Stimulated activated naive CD8-positive, alpha-beta T cell treated with anti-CD3 and anti-CD28 coated beads, Interleukin-15, Interleukin-2, amounts not matched to agents 100 U/mL and 50 U/mL, for 24 hours (primary cell): ENCODE measurements at places on chromosomes 5 and 9.
A peak's percentile ranks its signal among the peaks of the same experiment; 100 is the strongest.

DNA sequence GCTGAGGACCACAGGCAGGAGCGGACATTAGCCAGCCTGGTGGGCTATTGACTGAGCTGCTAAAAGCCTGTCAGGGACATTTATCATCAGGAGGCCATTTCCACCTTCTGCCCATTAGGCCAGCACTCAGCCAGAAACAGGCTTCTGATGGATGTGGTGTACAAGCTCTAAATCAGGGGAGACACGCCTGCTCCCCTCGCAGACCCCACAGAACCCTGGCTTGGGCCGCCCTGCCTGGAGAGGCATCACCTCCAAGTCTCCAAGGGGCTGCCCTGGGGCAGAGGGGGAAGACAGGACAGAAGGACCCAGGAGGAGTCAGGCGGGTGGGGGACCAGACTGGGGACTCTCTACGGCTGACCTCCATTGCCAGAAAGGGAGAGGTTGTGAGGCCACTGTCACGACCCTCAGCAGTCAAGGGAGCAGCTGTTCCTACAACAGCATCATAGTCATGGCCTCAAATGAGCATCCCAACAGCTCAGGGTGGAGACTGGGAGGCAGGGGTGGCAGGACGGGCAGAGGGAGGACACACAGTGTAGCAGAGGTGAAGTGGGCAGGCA is 24.0 kb upstream of the TRIM14 start:
- no peak for DNase-seq

DNA sequence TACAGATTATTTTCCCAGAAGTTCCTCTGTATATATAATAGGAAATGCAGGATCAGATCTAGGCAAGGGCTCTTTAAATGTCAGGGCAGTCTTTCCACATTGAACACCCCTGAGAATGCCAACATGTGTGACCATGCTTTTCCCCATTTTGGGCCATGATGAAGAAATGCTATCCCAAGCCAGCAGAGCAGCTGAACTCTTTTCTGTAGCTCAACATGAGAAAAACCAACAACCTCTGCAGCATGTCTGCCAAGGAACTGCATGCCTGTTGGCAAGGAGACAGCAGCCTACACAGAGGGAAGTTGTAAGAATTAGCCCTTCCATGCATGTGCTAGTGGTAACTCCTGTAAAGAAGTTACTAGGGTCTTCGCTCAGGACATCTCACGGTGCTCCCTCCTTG is 9.5 kb upstream of the IFNK start:
- DNase-seq, result no peak

GRCh38 chr9:72579190-72579589 is 57.8 kb downstream of the TMC1 start:
- no peak for DNase-seq

- no peak for DNase-seq
Observed at GRCh38 chr5:98784411-98784810, 10.9 kb downstream of the RGMB start.

- no peak for DNase-seq
Observed at GRCh38 chr5:142969624-142970439, 199.7 kb downstream of the ARHGAP26 start.

DNA sequence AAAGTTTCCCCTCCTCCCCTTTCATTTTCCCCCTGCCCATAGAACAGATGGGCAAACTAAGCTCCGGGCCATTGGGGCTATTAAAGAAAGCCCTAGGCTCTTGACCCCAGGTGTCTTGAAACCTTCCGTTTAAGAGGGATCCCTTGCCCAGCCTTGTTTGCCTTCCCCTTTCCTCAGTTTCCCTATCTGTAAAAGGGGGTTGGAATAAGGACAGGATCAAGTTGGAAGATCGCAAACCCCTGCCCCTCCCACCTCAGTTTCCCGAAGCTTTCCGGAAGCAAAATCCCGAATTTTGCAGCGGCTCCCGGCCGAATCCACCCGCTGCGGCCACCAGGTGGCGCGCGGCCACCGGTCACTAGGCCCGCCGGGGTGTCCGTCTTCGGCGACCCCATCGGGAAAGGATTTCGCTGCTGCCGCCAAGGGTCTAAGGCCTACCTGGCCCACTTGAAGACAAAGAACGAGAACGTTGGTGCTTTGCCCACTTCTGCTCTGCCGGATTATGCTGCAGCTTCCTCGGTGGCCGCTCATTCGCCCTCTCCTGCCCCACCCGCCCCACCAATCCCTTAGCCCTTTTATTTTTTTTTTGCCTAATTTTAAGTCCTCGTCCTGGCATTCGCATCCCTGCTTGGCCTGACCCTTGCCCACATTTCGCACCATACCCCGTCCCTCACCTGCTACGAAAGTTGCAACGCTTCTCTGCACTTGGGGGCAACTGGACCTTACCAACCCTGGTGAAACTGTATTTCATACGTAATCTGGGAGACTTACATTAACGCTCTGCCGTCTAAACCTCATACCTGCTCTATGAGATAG is 962 bp upstream of the NR6A1 start:
- DNase-seq, result peak; percentile 60
